ENCODE measurements at places on chromosomes 5 and 9. TPM values are rescaled to one million over a fixed set of nuclear protein-coding genes. Genes with fewer than 3 reads are reported as not detected.
A peak's percentile ranks its signal among the peaks of the same experiment; 100 is the strongest.

- no peak overlapping the region for H3K27ac ChIP-seq
- H3K36me3 ChIP-seq = no peaks in the 10 kb centered on the region
- H3K27me3 ChIP-seq = no peaks in the 10 kb centered on the region
- no peaks in the 10 kb centered on the region for H3K4me1 ChIP-seq
- no peak overlapping the region for H3K4me3 ChIP-seq
Measured at GRCh38 chr5:147819261-147819770, 12.2 kb downstream of the SPINK1 start.

The ADAMTS2 gene
- total RNA-seq = 3.0 TPM

The PKN3 gene
- total RNA-seq = 16.1 TPM

GRCh38 chr9:18665947-18666346 is 192.0 kb downstream of the ADAMTSL1 start:
- no peaks in the 10 kb centered on the region for H3K4me1 ChIP-seq
- DNase-seq = no peak
- no peaks in the 10 kb centered on the region for H3K36me3 ChIP-seq
- H3K27me3 ChIP-seq = no peaks in the 10 kb centered on the region
- no peak overlapping the region for H3K27ac ChIP-seq

- peaks cover 23% of the 10 kb centered on the region for H3K4me1 ChIP-seq
- H3K27me3 ChIP-seq = peaks cover 30% of the 10 kb centered on the region
- no peak overlapping the region for H3K4me3 ChIP-seq
- no peak overlapping the region for H3K27ac ChIP-seq
- DNase-seq = no peak
Measured at GRCh38 chr9:121271368-121272341, 3.7 kb downstream of the GSN start.

The FAM153A gene
- total RNA-seq = not detected

- DNase-seq = no peak
- H3K36me3 ChIP-seq = no peaks in the 10 kb centered on the region
- H3K27ac ChIP-seq = no peak overlapping the region
- no peaks in the 10 kb centered on the region for H3K27me3 ChIP-seq
Measured at GRCh38 chr5:168312606-168313295, 21.3 kb downstream of the WWC1 start.

The LRRC14B gene
- not detected for total RNA-seq

DNA sequence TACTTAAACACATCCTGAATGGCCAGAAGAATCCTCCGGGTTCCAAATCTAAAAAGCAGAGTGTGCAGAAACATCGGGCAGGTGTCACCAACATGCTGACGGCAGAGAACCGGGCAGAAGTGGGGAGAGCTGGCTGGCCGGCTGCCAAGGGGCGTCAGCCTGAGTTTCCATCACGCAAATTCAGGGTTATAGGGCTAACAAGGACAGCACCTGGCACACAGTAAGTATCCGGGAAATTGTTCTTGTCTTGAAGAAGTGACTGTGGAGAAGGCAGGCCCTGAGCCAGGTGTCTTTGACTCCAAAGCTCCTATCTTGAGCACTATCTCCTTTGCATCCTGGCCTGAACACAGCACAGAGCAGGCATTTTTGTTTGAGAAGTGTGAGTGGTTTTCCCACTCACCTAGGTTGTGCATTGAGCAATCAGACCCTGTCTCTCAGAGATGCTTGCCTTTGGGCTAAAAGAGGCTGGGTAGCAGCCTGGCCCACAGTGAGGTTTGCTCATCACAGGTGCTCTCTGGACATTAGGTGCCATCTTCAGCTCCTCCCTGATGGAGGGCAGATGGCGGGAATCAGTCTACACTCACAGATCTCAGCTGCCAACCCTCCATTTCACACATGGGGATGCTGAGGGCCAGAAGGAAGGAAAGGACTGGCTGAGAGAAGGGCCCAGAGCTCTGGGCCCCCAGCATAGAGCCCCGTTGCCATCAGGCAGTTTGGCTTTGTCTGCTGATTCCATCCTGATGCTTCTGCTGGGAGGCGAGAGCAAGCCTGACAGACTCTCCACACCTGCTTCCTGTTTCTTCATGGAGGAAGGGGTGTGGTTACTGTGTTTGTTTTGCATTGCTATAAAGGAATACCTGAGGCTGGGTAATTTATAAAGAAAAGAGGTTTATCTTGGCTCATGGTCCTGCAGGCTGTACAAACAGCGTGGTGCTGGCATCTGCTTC is 52.8 kb downstream of the WHRN start:
- H3K27me3 ChIP-seq = no peaks in the 10 kb centered on the region
- no peaks in the 10 kb centered on the region for H3K36me3 ChIP-seq
- no peak overlapping the region for H3K4me3 ChIP-seq
- DNase-seq = no peak
- H3K4me1 ChIP-seq = no peaks in the 10 kb centered on the region
- no peak overlapping the region for H3K27ac ChIP-seq

DNA sequence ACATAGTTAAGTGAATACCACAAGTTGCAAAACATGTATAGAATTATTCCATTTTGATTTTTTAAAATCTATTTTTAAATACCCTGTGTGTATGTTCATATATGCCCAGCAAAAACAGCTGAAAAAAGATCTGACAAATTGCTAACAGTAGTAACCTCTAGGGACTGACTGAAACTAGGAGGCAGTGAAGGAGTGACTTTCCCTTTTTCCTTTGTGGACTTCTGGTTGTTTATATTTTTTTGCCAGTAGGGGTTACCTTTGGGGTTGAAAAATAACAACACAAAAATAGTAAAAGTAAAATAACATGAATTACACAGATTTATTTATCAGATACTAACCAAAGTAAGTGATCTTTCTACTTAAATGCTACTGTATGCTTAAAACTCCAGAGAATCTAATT is 2.9 kb downstream of the MEGF9 start:
- no peak for DNase-seq
- peaks cover 25% of the 10 kb centered on the region for H3K4me1 ChIP-seq
- no peak overlapping the region for H3K4me3 ChIP-seq
- H3K27ac ChIP-seq = no peak overlapping the region
- peaks cover 17% of the 10 kb centered on the region for H3K27me3 ChIP-seq

DNA sequence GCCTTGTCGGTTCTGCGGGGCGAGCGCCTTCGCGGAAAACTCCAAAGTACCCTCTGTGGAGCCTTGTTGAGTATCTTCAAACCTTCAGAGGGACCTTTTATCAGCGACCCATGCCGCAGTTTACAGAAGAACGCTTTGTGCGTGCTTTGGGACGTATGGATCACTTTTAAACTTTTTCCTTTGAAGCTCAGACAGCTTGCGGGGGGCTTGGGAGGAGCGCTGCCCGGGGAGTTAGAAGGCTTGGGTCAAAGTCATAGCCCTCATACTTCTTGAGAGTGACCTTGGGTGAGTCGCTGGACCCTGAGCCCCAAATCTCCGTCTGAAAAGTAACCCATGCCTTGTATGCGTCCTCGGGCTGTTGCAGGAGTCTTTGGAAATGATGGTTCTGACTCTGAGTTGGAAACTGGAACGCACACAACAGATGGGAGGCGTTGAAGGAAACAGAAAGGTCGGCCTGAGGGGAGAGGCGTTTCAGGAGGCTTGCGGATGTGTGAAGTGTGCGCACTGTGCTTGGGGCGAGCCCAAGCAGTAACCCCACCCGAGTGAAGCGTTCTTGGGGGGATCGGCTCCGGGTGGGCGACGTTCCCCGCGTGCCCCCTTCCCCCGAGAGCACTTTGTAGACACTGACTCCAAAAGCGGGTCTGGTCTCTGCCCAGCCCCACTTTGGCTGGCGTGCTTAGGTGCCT is 661 bp upstream of the SLC25A51 start:
- no peaks in the 10 kb centered on the region for H3K36me3 ChIP-seq
- H3K4me1 ChIP-seq = peaks cover 15% of the 10 kb centered on the region
- H3K4me3 ChIP-seq = peak overlapping the region; percentile 93

- H3K4me1 ChIP-seq = no peaks in the 10 kb centered on the region
- DNase-seq = no peak
- H3K27ac ChIP-seq = no peak overlapping the region
- no peaks in the 10 kb centered on the region for H3K27me3 ChIP-seq
- no peak overlapping the region for H3K4me3 ChIP-seq
Measured at GRCh38 chr5:73722231-73722630, 96.2 kb downstream of the ARHGEF28 start.

The TGFBR1 gene
- 138 TPM for total RNA-seq

The SPARC gene
- total RNA-seq = 122 TPM

The IFNA21 gene
- not detected for total RNA-seq

DNA sequence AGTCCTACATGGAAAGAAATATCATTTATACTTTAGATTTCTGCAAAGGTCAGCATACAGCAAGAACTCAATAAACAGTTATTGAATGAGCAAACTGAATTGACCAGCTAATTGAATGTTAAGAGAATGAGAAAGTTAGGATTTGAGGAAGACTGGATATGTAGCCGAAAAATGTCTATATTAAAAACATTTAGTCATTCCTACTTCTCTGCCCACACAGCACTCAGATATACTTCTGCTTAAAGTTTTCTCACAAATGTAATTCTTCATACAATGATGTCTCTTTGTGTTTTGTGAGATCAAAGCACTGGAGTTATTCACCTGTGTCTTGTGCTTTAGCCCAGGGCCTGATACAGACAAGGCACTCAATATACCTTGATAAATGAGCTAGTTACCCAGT is 188.6 kb downstream of the PARP8 start:
- no peak overlapping the region for H3K27ac ChIP-seq
- no peaks in the 10 kb centered on the region for H3K27me3 ChIP-seq
- no peak for DNase-seq
- H3K4me3 ChIP-seq = no peak overlapping the region

- peaks cover 66% of the 10 kb centered on the region for H3K4me1 ChIP-seq
- peak; percentile 80 for DNase-seq
- H3K36me3 ChIP-seq = no peaks in the 10 kb centered on the region
- peak within 1 kb of the TSS; percentile 66 for H3K4me3 ChIP-seq
- H3K27ac ChIP-seq = no peak within 1 kb of the TSS
Measured at GRCh38 chr9:34628656-34629490, at the start of gene ARID3C. Gene ARID3C (minus strand): TSS chr9:34629066. CDS start chr9:34628014, 1,052 bp downstream.
